ENCODE measurements at places on chromosomes 4 and X. TPM values are rescaled to one million over a fixed set of nuclear protein-coding genes. Genes with fewer than 3 reads are reported as not detected.
A peak's percentile ranks its signal among the peaks of the same experiment; 100 is the strongest.

DNA sequence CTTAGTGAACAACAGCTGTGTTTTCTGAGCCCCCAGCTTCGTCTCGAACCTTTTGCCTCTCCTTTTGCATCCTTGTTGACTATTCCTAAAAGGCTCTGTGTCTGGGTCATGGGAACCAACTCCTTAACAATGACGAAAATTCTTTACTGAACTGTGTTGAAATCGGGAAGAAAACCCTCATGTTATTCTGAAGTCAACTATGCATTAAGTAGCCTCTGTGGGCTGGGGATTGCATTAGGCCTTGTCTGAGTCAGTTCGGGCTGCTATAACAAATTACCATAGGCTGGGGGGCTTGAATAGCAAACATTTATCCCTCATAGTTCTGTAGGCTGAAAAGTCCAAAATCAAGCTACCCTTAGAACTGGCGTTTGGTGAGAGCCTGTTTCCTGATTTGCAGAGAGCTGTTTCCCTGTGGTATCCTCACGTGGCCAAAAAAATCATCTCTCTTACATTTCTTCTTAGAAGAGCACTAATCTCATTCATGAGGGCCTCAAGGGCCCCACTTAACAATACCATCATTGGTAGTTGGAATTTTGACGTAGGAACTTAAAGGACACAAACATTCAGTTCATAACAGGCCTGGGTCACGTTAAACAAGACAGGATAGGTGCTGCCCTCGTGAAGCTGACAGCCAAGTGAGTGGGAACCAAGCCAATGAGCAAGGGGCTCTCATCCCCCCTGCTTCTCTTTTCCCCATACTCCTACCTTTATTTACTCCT lies 75.9 kb downstream of the CLNK start:
- no peaks in the 10 kb centered on the region for H3K36me3 ChIP-seq
- peaks cover 27% of the 10 kb centered on the region for H3K4me1 ChIP-seq
- DNase-seq, result no peak
- H3K4me3 ChIP-seq, result no peak overlapping the region

DNA sequence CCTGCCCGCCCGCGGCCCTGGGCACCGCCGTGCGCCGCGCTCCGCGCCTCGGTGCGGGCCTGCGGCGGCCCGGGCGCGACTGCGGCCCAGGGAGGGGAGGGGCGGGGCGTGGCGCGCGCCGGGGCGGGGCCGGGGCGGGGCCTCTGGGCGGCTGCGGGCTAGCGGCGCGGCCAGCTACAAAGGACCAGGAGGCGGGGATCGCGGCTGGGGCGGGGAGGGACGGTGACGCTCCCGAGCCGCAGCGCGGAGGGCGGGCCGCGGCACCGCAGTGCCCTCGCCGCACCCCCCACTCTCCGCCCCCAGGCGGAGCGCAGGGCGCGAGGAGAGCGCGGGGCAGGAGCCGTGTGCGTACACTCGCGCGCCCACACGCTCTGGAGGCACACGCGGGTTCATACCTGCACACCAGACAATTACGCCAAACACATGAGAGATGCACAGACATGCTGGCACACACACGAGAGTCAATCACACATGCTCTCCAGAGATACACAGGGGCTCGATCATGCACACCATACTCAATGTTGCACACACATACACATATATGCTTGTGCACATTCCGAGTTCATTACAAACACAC lies at the start of gene CRMP1:
CRMP1 (minus strand) TSS at position 83 of the 577 bp plus-strand sequence. CDS start 117 bp downstream, outside the sequence.
- H3K36me3 ChIP-seq, result no peaks in the 10 kb centered on the region
- H3K27me3 ChIP-seq, result peaks cover 44% of the 10 kb centered on the region
- no peaks in the 10 kb centered on the region for H3K4me1 ChIP-seq
- no peak within 1 kb of the TSS for H3K4me3 ChIP-seq

The AMOT gene
- total RNA-seq, result 3.2 TPM

- H3K4me1 ChIP-seq, result no peaks in the 10 kb centered on the region
- no peaks in the 10 kb centered on the region for H3K36me3 ChIP-seq
- DNase-seq, result no peak
- no peak overlapping the region for H3K27ac ChIP-seq
- no peak overlapping the region for H3K4me3 ChIP-seq
- H3K27me3 ChIP-seq, result no peaks in the 10 kb centered on the region
These were observed 88.4 kb upstream of the SPIN4 start for GRCh38 chrX:63439580-63439979.

The NPY2R gene
- 0.36 TPM for total RNA-seq

The NR0B1 gene
- total RNA-seq, result 0.59 TPM

DNA sequence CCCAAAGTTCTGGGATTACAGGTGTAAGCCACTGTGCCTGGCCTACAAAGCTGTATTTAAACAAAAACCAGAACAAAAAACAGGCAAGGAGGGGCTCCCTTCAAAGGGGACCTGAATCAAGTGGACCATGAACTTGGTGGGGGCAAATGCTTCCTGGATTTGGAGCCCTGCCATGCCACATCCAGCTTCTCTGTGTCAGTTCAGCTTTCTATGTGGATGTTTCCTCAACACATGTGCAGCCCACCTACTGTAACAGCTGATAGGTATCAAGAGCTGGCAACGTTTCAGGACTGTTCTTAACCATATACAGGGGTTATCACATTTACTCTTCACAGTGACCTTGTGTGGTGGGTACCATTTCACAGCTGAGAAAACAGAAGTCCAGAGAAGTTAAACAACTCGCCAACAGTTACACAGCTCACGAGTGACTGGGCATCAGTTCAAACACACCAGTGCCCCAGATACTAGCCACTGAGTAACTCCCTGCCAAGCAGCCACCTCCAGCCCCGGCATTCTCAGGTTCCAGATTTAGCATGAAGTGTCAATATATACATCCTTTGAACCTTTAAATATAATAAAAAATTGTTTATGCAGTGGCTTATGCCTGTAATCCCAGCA lies 7.5 kb downstream of the GPR143 start:
- DNase-seq, result no peak
- no peaks in the 10 kb centered on the region for H3K27me3 ChIP-seq
- H3K36me3 ChIP-seq, result no peaks in the 10 kb centered on the region
- no peak overlapping the region for H3K4me3 ChIP-seq
- H3K27ac ChIP-seq, result no peak overlapping the region

The GPR78 gene
- total RNA-seq, result 1.2 TPM

GRCh38 chrX:22246620-22247019 lies 26.1 kb upstream of the CBLL2 start:
- no peaks in the 10 kb centered on the region for H3K36me3 ChIP-seq
- no peaks in the 10 kb centered on the region for H3K4me1 ChIP-seq
- H3K27me3 ChIP-seq, result no peaks in the 10 kb centered on the region

GRCh38 chr4:6125103-6125651 lies 75.2 kb downstream of the JAKMIP1 start:
- no peak overlapping the region for H3K27ac ChIP-seq
- no peak overlapping the region for H3K4me3 ChIP-seq
- H3K36me3 ChIP-seq, result no peaks in the 10 kb centered on the region
- DNase-seq, result no peak
- H3K4me1 ChIP-seq, result no peaks in the 10 kb centered on the region

- H3K27ac ChIP-seq, result no peak overlapping the region
- H3K4me1 ChIP-seq, result no peaks in the 10 kb centered on the region
- DNase-seq, result no peak
- no peaks in the 10 kb centered on the region for H3K36me3 ChIP-seq
These were observed 61.9 kb upstream of the PAGE4 start for GRCh38 chrX:49767236-49767635.

DNA sequence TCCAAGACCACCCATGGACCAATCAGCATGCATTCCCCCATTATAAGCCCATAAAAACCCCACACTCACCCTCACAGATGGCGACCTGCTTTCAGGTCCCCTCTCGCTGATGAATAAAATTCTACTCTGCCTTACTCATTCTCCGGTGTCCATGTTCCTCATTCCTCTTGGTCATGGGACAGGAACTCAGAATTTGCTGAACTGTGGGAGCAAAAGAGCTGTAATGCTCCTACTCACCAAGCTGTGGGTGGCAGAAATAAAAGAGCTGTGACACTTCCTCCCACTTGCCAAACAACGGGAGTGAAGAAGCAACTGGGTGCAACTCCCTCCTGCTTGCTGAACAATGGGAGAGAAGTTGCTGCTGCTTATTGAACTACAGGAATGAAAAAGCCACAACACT lies 168.5 kb upstream of the PCDH18 start:
- no peak for DNase-seq
- no peak overlapping the region for H3K27ac ChIP-seq
- no peaks in the 10 kb centered on the region for H3K36me3 ChIP-seq
- H3K4me1 ChIP-seq, result peaks cover 3% of the 10 kb centered on the region
- no peaks in the 10 kb centered on the region for H3K27me3 ChIP-seq
- no peak overlapping the region for H3K4me3 ChIP-seq

The FDCSP gene
- total RNA-seq, result not detected

The FAM236A gene
- not detected for total RNA-seq

GRCh38 chr4:184463158-184463557 lies 11.2 kb downstream of the IRF2 start:
- no peak for DNase-seq
- no peaks in the 10 kb centered on the region for H3K36me3 ChIP-seq
- peaks cover 17% of the 10 kb centered on the region for H3K4me1 ChIP-seq
- H3K27me3 ChIP-seq, result no peaks in the 10 kb centered on the region
- H3K4me3 ChIP-seq, result no peak overlapping the region
- H3K27ac ChIP-seq, result no peak overlapping the region

DNA sequence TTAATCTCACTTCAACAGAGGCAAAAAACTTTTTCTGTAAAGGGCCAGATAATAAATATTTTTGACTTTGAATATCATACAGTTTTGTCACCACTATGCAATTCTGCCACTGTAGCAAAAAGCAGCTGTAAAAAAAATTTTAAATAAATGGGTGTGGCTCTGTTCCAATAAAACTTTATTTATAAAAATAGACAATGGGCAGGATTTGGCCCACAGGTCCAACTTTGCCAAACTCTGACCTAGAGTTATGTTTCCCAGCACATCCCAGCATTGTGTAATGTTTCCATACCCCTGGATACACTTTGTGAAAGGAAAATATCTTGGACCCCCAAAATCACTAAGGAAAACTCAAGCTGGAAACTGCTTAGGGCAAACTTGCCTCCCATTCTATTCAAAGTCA lies 94.9 kb upstream of the USP38 start:
- no peak for DNase-seq
- H3K4me3 ChIP-seq, result no peak overlapping the region
- H3K4me1 ChIP-seq, result no peaks in the 10 kb centered on the region
- no peak overlapping the region for H3K27ac ChIP-seq

GRCh38 chr4:68416591-68416990 lies 30.7 kb upstream of the TMPRSS11E start:
- peak; percentile 84 for DNase-seq
- H3K4me1 ChIP-seq, result no peaks in the 10 kb centered on the region

The CLDN22 gene
- total RNA-seq, result not detected

DNA sequence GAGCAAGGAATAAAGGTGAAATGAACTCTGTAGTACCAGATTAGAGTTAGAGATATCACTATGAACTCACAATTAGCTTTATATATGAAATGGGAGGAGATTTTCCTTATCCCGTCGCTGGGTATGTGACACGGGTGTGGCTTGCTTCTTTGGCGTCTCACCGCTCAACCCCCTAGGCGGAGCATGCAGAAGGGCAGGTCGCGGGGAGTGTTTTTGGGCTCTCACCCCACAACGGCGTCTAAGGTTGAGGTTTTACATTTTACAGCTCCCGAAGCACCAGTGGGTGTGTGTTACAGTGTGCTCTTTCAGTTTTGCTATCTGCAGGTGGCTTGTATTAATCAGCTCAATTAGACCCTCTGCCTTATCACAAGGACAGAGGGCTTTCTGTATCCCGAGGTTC lies 42.1 kb upstream of the MAGEB10 start:
- H3K36me3 ChIP-seq, result no peaks in the 10 kb centered on the region
- no peak overlapping the region for H3K4me3 ChIP-seq
- H3K27ac ChIP-seq, result no peak overlapping the region
- DNase-seq, result no peak

- peaks cover 4% of the 10 kb centered on the region for H3K36me3 ChIP-seq
- peak overlapping the region; percentile 94 for H3K4me3 ChIP-seq
- peak overlapping the region; percentile 79 for H3K27ac ChIP-seq
- peaks cover 17% of the 10 kb centered on the region for H3K4me1 ChIP-seq
- no peaks in the 10 kb centered on the region for H3K27me3 ChIP-seq
- DNase-seq, result peak; percentile 95
These were observed 1.5 kb downstream of the IRF2 start for GRCh38 chr4:184472614-184473498.

- H3K36me3 ChIP-seq, result no peaks in the 10 kb centered on the region
- H3K27me3 ChIP-seq, result peaks cover 15% of the 10 kb centered on the region
- H3K4me3 ChIP-seq, result no peak overlapping the region
These were observed 46.9 kb upstream of the SLC25A4 start for GRCh38 chr4:185096032-185096653.

DNA sequence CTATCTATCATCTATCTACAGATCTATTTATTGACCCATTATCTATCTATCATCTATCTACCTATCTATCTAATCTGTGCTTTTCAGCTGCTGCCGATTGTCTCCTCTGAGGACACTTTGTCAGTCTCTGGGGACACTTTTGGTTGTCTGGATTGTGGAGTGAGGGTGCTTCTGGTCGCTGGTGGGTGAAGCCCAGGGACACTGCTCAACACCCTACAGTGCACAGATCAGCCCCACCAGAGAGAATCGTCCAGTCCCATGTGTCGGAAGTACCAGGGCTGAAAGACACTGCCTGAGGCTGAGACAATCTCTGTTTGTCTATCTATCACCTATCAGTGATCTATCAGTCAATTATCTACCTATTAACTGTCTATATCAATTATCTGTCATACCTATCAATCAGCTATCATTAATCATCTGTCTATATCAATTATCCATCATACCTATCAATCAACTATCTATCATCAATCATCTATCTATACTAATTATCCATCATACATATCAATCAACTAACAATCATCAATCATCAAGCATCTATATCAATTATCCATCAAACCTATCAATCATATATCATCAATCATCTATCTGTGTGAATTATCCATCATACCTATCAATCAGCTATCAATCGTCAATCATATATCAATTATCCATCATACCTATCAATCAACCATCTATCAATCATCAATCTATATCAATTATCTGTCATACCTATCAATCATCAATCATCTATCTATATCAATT lies 70.0 kb upstream of the PPP2R3B start:
- DNase-seq, result no peak
- no peaks in the 10 kb centered on the region for H3K27me3 ChIP-seq
- no peaks in the 10 kb centered on the region for H3K36me3 ChIP-seq
- no peaks in the 10 kb centered on the region for H3K4me1 ChIP-seq
- no peak overlapping the region for H3K4me3 ChIP-seq

GRCh38 chrX:76862509-76862908 lies 435.0 kb downstream of the MAGEE1 start:
- no peak overlapping the region for H3K4me3 ChIP-seq
- no peak overlapping the region for H3K27ac ChIP-seq
- H3K4me1 ChIP-seq, result no peaks in the 10 kb centered on the region
- no peaks in the 10 kb centered on the region for H3K27me3 ChIP-seq
- no peak for DNase-seq
- H3K36me3 ChIP-seq, result no peaks in the 10 kb centered on the region

- H3K36me3 ChIP-seq, result no peaks in the 10 kb centered on the region
- DNase-seq, result no peak
- H3K27ac ChIP-seq, result peak overlapping the region; percentile 79
These were observed 41.6 kb downstream of the ARHGAP10 start for GRCh38 chr4:147773261-147774184.

DNA sequence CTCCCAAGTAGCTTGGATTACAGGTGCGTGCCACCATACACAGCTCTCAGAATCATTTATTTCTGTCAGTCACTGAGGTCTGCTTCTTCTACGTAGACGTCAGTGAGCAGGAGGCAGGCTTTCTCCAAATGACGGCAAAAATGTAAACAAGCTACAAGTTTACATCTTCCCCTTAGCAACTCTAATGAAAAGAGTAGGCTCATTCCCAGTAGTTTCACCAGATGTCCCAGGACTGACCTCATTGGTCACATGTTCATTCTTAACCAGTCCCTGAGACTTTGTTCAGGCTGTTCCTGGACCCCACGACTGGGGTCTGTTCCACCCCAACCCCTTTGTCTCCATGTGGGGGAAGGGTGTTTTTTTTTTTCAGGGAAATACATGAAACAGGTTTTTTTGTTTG lies 67.1 kb downstream of the TENM3 start:
- peaks cover 17% of the 10 kb centered on the region for H3K4me1 ChIP-seq
- H3K4me3 ChIP-seq, result no peak overlapping the region
- no peaks in the 10 kb centered on the region for H3K36me3 ChIP-seq
- no peak for DNase-seq
- H3K27ac ChIP-seq, result no peak overlapping the region

All from osteoblast (primary cell).